Astrocyte (in vitro differentiated cells and primary cell): ENCODE measurements at places on chromosomes 4 and X.

DNA sequence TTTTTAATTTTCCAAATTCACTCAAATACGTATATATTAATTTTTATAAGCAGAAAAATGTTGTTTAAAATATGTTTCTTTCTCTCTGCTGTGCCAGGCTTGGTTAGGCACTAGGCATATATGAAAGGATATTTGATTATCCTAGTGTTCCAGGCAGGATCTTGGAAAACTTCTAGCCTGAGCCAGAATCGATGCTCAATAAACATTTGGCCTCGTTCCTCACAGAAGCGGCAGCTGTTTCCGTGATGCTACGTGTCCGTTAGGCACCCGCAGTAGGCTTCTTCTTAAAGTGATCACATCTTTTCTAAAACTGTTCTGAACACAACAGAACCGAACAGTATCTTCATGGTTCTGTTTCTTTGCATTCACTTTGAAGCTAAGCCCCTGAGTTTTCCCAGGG is 50.1 kb upstream of the CRMP1 start:
- no peak for DNase-seq

- no peak for DNase-seq
These were observed 28.1 kb downstream of the STARD8 start for GRCh38 chrX:68675571-68675970.

DNA sequence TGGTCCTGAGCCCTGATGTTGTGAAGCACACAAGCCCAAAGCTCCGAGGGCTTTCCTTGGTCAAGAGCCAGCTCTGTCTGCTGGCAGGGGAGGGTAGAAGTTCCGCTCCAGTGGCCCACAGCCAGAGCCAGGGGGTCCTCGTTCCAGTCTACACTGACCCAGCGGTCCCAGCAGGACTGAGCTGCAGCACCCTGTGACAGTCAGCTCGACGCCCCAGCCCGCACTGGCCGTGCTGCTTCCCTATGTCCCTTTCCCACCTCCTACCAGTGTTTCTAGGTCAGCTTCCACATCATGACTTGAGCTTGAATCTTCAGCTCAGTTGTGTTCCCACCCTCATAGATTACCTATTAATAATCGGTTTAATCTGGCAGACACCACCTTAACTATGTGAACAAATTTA is 22.5 kb upstream of the DCTD start:
- no peak for DNase-seq

GRCh38 chrX:5726224-5726623 is 502.4 kb downstream of the NLGN4X start:
- peak; percentile 9 for DNase-seq

- DNase-seq: no peak
These were observed 51.2 kb downstream of the TBL1X start for GRCh38 chrX:9515973-9516538.

DNA sequence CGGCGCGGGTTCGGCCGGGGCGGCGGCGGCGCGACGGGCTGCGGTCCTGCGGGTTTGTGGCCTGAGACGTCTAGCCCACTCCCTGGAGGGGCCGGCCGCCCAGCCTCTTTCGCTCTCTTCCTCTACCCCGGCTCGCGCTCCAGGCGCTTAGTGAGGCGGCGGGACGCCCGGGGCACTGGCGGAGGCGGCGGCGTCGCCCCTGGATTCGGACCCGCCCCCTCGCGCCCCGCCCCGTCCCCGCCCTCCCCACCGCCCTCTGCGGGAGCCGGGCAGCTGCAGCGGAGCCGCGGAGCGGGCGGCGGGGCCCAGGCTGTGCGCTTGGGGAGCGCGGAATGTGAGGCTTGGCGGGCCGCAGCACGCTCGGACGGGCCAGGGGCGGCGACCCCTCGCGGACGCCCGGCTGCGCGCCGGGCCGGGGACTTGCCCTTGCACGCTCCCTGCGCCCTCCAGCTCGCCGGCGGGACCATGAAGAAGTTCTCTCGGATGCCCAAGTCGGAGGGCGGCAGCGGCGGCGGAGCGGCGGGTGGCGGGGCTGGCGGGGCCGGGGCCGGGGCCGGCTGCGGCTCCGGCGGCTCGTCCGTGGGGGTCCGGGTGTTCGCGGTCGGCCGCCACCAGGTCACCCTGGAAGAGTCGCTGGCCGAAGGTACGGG is at the start of gene BMP2K:
BMP2K (plus strand) TSS at position 272 of the 650 bp plus-strand sequence; CDS start at position 466, 194 bp downstream.
- peak; percentile 48 for DNase-seq

GRCh38 chr4:52870225-52870624 is 8.1 kb downstream of the RASL11B start:
- no peak for DNase-seq
